Epithelial cell of proximal tubule (primary cell): ENCODE measurements at places on chromosomes 16 and 17.

DNA sequence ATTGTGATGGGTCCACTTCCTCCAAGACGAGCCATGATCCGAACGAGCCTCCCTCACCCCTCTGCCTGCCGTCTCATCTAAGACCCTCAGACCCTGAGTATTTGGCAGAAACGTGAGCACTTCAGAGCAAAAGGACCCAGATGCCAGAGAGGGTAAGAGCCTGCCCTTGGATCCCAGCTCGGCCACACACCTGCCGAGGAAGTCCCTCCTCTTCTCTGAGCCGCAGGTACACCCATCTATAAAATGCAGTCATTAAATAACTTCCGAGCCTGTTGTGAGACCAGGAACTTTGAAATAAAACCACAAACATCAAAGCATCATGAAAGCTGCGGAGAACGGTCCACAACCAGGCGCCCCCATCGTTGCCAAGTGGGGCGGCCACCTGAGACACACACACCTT lies 64.8 kb upstream of the DOC2B start:
- no peak for DNase-seq

GRCh38 chr16:82846806-82847205 lies 220.0 kb downstream of the CDH13 start:
- no peak for DNase-seq

DNA sequence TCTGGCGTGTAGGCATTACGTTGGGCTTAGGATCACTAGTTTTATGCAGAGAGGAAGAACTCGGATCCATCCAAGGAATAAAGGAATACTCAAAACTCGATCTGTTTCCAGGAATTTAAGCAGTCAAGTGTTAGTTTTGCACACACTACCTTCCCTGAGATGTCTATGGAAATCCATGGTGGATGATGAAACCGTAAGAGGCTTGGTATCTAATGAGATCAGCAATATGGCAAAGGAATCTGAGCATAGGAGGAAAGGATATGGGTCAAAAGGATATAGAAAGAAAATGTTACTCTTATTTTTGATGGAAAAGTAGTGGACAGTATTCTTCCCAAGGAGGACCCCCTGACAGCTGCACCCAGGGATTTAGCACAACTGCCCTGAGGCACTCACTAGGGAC lies 59.6 kb downstream of the SMG6 start:
- no peak for DNase-seq

DNA sequence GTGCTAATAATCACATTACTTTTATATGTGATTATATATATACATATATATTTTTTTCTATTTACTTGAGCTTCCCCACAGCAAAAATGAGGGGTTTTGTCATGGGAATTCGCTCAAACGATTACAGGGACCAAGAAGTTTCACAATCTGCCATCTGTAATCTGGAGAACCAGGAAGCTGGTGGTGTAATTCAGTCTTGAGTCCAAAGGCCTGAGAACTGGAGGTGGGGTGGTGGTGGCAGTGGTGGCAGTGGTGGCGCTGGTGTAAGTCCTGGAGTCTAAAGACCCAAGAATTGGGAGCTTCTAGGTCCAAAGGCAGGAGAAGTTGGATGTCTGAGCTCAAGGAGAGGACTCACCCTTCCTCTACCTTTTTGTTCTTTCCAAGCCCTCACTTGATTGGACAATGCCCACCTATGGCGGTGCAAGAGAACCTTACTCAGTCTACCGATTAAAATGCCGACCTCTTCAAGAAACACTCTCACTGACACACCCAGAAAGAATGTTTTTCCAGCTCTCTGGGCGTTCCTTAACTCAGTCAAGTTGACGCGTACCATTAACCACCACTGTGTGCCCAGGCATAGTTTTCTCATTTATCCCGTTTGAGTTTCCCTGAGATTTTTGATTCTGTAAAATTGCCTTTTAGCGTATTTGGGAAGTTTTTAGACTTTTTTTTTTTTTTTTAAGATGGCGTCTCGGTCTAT lies 31.9 kb downstream of the POLR2A start:
- DNase-seq = no peak

GRCh38 chr16:87957296-87958094 lies 6.3 kb downstream of the BANP start:
- no peak for DNase-seq
